ENCODE measurements at places on chromosomes 5 and 9.
A peak's percentile ranks its signal among the peaks of the same experiment; 100 is the strongest.

GRCh38 chr9:7058473-7058872 is 300.7 kb downstream of the KDM4C start:
- no peak for DNase-seq

- peak; percentile 71 for DNase-seq
Measured at GRCh38 chr5:150410524-150411244, 2.0 kb downstream of the CD74 start.

DNA sequence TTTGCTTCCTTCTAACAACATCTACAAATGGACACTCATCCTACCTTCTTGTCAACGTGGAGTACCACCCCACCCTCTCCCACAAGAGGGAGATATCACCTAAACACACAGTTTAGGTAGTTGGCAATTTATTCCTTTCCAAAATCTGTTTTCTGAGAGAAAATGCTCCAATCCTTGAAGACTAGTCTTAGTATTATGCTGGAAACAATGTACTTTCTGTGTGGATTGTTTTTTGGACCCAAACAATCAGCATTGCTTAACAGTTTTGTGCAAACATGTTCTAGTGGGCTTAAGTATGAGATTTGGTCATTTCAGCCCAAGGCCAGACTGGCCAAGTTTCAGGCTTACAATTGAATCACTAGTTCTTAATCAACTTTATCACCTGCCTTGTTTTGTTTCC is 359.1 kb downstream of the ARHGEF28 start:
- no peak for DNase-seq

DNA sequence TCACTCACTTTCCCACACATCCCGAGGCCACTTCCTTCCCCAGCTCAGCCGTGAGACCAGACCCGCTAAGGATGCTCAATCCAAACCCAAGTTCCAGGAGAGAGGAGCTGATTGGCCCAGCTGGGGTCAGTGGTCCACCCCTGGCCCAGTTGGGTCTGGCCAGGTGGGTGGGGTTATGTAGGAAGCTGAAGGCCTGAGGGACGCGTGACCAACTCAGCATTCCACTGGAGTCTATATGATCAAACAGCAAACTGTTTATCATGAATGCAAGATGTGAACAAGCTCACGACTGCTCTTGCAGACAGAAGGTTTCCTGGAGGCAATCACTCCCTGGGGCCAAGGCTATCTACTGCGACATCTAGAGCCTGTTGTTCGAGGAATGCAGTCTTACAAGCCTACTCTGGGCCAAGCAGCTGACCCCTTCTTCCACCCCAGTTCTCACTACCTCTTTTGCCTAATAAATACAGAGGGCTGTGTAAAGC is 4.9 kb upstream of the RAPGEF1 start:
- no peak for DNase-seq

DNA sequence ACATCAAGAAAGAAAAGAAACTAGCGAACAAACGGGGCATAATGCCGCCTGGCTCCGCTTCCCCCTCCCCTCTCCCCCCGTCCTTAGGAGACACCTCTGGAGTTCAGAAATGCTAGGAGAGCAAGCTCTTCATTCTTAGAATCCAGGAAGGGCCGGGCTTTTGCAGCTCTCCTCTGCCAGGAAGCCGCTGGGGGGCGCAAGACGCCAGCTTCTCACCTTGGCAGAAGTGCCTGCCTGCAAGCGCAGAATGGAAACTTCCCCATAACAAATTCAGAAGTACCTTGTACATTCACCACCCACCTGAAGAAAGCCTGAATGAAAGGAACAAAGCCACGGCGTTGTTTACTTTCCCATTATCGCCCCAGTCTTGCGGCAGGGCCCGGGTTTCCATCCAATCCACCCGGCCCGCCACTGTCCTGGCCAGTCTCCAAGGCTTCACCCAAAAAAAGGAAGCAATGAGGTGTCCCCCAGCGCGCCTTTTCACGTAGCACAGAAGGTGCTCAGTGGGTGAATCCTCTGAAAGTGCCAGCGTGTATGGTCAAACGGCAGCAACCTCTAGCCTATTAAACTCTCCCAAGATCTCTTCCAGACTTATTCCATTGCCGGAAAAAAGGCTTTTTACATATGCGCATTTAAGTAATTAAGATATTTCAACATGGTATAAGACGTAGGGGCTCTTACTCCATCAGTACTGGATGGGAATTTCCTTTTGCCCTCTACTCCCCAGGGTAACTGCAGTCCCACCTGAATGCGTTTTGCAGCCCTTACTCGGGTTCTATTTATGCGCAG is 1.6 kb upstream of the GADD45G start:
- DNase-seq, result peak; percentile 84

DNA sequence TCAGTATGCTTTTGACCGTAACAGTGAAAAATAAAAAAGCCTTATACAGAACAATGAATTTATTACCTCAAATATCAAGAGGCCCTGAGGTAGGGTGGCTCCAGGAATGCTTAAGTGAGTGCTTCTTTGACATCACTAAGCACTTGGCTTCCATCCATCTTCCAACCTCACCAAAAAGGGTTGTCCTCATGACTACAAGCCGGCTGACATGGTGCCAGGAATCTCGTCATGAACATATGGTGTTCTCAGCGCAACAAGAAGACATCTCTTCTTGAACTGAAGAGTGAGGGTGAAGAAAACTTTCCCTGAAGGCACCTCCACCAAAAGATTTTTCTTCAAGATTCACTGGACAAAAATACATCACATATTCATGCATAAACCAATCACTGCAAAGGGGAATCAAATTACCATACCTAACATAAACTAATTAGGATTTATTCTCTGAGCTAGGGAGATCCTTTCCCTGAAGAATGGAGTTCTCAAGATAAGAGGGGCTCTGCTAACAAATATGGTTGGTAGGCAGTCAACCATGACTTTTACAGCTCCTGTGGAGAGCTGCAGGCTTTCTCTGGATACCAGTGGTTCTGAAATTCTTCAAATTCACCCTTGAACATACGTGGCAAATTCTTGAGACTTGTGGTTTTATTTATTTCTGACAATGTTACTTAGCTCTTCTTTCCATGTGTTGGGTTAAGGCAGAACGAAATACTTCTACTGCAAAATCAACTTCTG is 49.5 kb downstream of the AGXT2 start:
- DNase-seq, result no peak

GRCh38 chr5:136446565-136446964 is 81.2 kb upstream of the TRPC7 start:
- DNase-seq, result no peak
